ENCODE measurements at places on chromosomes 2 and 18. TPM values are rescaled to one million over a fixed set of nuclear protein-coding genes. Genes with fewer than 3 reads are reported as not detected.

Gene GPR45
- total RNA-seq: not detected

- DNase-seq: no peak
Observed at GRCh38 chr2:53727921-53728320, 39.7 kb upstream of the CHAC2 start.

GRCh38 chr2:8121826-8122513 lies 559.9 kb upstream of the ID2 start:
- DNase-seq: no peak

GRCh38 chr2:72570413-72570812 lies 255.4 kb downstream of the EXOC6B start:
- DNase-seq: no peak

Gene FOSL2
- total RNA-seq: 197 TPM

DNA sequence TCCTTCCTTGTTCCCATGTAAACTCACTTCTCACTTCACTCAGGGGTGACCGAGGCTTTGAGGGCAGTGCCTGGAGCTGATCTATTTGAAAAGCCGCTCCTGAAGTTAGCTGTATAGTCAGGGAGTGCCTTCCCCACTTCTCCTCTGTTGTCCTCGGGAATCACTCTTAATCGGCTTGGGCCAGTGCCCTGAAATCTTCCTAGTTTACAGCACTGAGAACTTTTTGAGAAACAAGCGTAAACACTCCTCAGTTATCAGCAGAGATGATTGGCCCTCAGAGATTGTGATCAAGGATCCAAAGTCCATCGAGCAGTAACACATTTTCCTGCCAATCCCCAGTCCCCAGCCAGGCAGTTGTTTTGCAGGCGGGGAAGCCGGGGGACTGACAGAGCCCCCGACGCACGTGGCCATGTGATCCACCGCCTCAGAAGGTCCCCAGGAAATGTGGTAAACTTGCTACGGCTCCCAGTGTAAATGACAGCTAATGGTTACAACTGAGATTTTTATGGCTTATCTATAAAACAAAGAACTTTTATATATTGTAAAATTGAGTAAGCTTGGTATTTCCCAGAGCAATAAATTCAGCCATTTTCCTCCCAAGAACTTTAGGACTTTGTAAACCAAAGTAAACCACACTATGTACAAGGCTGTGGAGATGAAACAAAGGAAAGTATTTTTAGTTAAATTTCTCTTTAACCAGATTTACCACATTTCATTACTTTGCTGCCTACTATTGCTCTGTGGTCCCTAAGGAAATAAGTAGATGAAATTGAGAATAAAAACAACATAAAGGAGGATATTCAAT lies 53.5 kb downstream of the C18orf63 start:
- DNase-seq: peak; percentile 26

DNA sequence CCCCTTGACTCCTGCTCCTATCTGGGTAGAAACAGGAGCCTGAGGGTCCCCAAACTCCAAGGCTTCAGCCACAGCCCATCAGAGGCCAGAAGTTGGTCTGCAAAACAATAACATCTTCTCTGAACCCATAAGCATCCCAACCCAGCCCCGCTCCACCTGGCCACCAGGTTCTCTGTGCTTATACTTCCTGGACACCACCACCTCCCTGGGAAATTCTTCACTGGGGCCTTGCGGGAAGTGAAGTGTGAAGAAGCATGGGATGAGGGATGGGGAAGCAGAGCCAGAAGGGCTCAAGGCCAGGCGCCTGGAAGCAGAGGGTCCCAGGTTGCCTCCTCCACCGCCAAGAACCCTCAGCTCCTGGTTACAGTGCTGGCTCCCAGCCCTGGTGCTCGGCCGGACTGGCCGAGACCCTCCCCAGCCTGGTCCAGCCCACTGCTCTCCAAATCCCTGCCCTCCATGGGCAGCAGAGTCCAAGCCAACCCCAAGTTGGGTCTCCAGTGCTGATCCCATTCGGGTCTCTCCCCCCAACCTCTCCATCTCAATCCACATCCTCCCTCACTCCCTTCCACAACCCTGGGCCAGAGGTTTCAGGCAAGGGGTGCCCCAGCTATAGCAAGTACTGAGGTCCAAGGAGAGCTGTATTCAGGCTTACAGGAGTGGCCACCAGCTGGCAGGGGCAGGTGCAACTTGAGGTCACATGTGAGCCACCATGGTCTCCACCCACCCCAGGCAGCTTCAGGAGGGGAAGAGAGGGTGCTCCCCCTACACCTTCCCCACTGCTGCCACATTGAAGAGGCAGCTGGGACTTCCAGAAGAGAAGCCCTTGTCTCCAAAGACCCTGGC lies 60.7 kb downstream of the TNS1 start:
- no peak for DNase-seq

DNA sequence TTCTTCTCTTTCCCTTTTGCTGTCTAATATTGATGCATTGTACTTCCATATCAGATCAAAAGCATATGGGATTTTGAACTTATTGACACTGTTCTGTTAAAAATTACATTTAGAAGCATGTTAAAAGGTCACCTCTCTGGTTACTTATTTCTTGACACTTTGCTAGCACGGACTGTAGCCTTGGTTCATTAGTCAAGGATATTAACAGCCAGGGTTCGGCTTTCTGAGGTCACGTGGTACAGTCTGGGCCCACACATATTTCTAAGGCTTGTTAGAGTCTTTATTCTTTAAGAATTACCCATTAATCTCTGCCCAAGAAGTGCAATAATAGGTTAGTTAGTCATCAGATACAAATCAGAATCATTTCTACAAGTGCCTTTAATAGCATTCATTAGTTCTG lies 1035.8 kb upstream of the FANCL start:
- DNase-seq: no peak
